ENCODE measurements at places on chromosomes 4 and X. TPM values are rescaled to one million over a fixed set of nuclear protein-coding genes. Genes with fewer than 3 reads are reported as not detected.

- no peak for DNase-seq
These were observed 1601.5 kb upstream of the PCDH10 start for GRCh38 chr4:131547506-131547981.

GRCh38 chrX:19852014-19853005, 35.1 kb downstream of the SH3KBP1 start:
- no peak for DNase-seq

The SSX2B gene
- not detected for total RNA-seq

- no peak for DNase-seq
These were observed 127.1 kb downstream of the CHIC2 start for GRCh38 chr4:53937327-53937726.

The FAM47C gene
- not detected for total RNA-seq

The ZDHHC15 gene
- total RNA-seq = not detected

- no peak for DNase-seq
These were observed 73.8 kb downstream of the KIT start for GRCh38 chr4:54731552-54731951.

DNA sequence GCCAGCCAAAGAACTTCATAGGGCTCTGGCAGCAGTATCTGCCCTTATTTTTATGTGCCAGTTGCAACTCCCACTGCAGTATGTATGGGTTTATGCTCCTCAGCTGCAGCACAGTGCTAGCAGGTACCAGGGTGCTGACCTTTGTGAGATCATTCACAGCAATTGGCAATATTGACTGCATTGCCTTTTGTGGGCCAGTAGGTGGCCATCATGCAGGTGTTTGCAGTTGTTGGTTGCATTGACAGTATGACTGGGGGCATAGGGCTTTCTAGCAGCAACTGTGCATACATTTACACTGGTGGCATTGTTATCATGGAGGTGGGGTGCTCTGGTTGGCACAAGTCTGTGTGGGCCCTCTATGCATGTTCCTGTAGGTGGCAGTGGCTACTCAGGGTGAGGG, 42.5 kb downstream of the FAAH2 start:
- DNase-seq = no peak

The CCSER1 gene
- 3.6 TPM for total RNA-seq

GRCh38 chr4:142585411-142585810, 260.7 kb downstream of the INPP4B start:
- no peak for DNase-seq

GRCh38 chr4:98285676-98286075, 24.5 kb downstream of the RAP1GDS1 start:
- no peak for DNase-seq

The NKX3-2 gene
- 2.4 TPM for total RNA-seq

DNA sequence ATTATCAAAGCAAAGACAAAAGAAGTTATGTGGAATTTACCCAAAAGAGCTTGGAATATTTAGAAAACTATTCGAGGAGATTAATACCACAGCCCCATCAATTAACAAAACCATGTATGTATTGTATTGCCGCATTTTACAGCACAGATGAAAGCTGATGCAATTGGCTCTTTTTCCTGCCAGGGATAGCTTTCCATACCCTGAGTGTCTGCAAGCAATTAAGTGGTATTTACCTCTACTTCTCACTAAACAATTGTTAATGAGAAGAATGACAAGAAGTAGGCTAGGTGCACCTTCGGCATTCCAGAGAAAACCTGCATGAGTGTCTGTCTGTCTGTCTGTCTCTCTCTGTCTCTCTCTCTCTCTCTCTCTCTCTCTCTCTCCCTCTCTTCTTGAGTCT, 219.5 kb downstream of the PAPSS1 start:
- DNase-seq = no peak

DNA sequence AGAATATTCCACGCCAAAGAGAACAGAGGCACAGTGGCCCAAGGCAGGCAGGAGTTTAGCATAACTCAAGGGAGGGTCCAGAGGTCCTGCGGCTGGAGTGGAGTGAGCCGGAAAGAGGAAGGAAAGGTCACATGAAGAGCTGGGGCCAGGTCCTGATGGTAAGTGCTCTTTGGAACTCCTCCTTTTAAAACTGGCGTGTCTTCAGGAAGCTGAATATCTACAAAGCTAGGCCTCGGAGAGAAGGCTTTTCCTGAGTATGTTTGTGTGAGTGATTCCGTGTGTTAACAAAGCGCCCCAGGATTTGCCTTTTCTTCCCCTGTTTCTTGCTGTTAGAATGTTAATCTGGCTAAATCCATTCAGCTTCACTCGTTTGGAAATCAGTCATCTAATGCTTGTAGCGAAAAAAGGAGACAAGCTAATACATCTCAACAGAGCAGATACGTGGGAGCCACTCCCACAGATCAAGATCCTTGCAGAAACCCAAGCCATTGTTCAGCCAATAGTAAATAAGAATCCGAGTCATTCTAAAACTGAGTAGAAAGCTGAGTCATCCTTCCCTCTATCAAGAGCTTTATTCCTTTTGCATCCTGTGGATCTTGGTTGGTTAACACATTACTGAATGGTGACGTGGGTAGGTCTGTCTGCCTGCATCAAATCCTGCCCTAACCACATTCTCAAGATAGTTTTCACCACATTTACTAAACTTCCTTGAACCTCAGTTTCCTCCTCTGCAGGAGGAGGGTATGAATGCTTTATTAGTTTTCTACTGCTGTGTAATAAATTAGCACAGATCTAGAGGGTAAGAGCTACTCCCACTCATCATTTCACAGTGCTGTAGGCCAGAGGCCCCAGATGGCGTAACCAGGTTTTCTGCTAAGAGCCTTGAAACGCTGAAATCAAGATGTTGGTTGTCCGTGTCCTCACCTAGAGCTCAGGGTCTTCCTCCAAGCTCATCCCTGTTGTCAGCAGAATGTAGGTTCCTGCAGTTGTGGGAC, 43.2 kb upstream of the RBM47 start:
- peak; percentile 46 for DNase-seq

DNA sequence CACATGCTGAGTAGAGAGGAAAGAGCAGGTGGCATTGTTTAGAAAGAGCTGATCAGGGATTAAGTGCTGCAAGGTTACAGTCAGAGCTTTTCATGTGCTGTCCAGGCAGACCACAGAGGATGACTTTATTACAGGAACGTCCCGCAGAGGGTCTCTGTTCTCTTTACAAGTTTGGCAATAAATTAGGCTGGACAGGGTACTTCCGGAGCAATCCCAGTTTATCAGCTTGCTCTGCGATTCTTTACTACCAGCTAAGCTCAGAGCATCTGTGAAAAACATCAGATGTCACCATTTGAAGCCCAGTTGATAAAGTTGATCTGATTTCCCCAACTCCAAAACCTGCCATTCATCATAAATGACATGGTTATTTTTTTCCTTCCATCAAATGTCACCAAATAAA, 633.1 kb downstream of the NLGN4X start:
- no peak for DNase-seq

The EFNB1 gene
- total RNA-seq = 5.7 TPM

- DNase-seq = peak; percentile 55
These were observed 35.8 kb upstream of the PGRMC2 start for GRCh38 chr4:128323401-128323800.

DNA sequence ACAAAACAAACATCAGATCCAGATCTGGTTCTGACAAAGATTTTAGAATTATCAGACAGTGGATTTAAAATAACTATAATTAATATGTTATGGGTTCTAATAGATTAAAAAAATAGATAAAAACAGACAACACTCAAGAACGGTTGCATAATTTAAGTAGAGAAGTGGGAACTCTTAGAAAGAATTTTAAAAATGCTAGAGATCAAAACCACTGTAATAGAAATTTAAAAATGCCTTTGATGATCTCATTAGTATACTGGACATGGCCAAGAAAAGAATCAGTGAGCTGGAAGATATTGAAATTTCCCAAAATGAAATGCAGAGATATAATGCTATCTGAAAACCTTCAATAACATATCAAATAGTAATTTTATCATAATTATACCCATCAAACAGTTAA, 28.3 kb upstream of the DYNLT3 start:
- no peak for DNase-seq

- no peak for DNase-seq
These were observed 1.6 kb downstream of the SCML1 start for GRCh38 chrX:17738737-17739535.

DNA sequence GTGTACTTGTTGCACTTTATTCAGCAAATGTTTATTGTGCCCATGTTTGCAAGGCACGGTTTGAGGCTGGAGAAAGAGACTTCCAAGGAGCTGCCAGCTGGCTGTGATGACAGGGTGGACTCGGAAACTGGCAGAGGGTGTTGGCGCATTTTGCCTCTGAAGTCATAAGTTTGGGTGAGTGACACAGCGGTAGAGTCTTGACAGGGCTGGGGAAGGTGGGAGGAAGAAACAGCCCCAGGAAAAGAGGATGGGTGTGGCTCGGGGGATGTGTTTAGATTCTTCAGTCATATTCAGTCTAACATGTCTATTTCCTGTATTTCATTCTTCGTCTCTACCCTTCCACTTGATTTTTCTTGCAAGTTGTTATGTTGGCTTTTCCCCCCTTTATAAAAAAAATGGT, 77.0 kb upstream of the STOX2 start:
- no peak for DNase-seq

The RXFP1 gene
- total RNA-seq = not detected

DNA sequence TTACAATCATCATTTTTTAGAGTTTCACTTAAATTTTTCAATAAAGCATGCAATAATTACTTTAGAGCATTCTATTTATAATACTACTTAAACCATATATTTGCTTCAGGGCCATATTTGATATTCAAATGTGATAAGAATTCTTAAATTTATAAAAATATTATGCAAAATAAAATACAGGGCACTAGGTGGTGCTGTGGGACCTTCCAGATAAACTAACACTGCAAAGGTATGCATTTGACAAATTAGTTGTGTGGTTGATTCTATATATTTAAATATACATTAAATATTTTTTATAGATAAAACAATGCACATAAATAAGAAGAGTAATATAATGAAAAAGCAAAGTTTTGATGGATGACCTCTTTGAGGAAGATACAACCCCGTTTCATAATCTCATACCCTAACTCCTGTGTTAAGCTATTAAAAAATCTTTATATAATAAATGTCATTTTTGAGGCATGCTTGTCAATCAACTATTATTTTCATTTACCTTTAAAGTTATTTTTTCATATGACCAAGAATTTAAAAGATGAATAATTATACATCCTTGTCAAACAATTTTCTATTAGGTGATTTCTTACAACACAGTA, 128.4 kb downstream of the REELD1 start:
- no peak for DNase-seq

The SERPINA7 gene
- not detected for total RNA-seq

The LRPAP1 gene
- 211 TPM for total RNA-seq

DNA sequence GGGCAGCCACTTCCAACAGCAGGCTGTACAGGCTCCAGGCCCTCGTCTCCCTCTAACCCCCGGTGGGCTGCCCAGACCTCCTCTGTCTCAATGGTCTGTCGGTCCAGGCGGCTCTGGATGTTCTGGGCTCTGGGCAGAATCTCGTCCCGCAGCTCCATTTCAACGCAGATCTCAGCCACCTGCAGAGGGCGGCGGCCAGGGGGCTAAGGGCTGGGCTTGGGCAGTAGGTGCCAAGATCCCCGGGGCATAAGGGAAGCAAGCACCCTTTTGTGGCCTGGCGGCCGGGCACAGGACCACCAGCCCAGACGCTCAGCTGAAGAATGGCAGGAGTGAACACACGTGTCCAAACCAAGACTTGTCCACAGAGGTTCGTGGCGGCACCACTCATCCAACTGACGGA, 9.2 kb downstream of the AVPR2 start:
- no peak for DNase-seq

The DCAF4L1 gene
- total RNA-seq = 0.36 TPM

GRCh38 chr4:60729194-60729593, 470.9 kb upstream of the ADGRL3 start:
- DNase-seq = no peak

The RBM41 gene
- 11.8 TPM for total RNA-seq

DNA sequence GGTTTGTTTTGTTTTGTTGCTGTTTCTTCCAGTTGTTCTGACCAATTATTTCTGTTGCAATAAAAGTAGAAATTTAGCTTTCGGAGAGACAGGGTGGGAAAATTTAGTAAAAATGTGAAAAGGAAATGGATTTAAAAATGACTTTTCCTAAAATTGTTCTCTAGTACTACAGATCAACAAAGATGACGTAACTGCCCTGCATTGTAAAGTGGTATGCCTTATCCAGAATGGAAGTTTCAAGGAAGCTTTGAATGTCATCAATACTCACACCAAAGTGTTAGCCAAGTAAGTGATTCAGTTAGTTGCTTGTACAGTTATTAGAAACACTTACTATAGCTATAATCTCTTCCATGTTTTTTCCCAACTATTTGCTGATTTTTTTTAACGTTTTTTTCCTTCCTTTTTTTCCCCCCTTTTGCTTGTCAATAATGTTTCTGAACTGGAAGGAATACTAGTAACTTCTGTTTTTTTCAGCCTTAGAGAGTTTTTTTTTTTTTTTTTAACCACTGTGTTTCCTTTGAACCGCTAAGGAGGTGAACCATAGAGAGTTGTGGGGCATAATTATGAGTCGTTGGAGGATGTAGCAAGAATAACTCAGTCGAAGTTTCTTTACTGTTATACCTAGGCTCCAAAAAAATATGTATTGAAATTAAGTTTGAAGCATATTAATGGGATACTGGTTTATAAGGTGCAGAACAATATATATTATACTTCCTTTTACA, 2.2 kb downstream of the SRP72 start:
- DNase-seq = no peak

DNA sequence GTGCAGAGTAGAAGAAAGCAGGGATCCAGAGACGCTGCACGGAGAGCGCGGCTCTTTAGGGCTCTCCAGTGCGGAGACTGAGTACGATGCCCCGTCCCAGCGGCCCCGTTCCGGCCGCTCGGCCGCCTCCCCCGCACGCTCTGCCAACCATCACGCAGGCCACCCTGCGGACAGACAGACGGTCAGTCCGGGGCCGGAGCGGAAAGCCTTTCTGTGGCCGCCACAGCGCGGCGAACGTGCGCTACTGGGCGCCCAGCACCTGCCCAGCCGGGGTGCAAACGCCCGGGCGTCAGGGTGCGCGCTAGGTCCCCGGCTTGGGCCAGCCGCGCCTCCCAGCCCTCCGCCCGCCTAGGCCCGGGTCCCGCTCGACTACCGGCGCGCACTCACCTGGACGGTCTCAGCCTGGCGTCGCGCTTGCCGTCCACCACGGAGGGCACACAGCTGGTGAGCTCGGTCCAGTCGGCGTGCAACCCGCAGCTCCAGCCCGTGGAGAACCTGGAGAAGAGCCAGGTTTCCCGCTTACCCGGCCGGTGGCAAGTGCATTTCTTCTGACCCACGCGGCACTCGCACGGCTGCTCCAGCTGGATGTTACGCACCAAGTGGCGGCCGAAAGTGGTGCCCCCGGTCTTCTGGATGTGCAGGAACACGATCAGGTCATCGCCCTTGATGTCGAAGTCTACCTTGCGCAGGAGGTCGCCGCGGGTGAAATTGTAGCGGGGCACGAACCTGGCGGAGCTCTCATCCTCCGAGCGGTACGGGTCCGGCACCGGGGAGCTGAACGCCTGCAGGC, 1.8 kb downstream of the HS6ST2 start:
- DNase-seq = no peak
